Stimulated activated CD4-positive, alpha-beta T cell treated with anti-CD3 and anti-CD28 coated beads, Interleukin-4, amount 100 ng/mL, for 48 hours (primary cell): ENCODE measurements at places on chromosomes 2 and 18.

DNA sequence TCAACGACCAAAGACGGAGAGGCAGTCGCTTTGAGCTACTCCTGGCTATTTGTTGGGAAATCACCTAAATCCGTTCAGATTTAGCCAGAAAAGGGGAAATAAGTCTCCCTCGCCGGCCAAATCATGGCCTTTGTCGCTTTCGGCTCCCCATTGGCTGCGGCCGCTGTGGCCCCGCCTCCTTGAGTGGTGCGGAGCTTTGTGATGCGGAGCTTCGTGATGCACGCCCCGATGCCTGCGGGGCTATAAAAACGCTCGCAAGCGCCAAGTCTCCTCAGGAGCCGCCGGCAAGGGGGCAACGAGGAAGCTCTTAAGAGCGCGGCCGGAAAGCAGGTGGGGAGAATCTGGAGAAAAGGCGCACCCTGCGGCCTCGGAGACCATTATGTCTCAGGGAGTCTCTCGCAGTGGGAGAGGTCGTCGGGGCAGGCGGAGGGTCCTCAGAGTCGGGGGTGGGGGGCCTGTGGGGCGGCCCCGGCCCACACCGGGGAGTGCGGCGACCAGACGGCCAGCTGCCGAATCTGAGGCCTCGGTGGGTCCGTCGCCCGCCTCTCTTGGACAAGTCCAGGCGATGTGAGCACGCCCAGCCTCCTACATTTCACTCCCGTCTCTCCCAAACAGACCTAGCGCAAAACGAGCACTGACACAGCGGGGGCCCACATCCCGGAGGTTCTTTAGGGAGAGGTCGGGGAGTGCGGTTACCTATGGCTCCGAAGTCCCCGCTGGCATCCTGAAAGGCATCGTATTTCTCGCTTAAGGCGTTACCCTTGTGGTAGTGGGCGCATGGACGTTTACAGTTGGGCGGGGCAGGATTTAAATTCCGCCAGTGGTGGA lies at the start of gene CABYR:
Gene CABYR, plus strand, starts transcription at position 274 of the 828 bp plus-strand sequence. CDS start 4,053 bp downstream, outside the sequence.
- DNase-seq = peak; percentile 67

DNA sequence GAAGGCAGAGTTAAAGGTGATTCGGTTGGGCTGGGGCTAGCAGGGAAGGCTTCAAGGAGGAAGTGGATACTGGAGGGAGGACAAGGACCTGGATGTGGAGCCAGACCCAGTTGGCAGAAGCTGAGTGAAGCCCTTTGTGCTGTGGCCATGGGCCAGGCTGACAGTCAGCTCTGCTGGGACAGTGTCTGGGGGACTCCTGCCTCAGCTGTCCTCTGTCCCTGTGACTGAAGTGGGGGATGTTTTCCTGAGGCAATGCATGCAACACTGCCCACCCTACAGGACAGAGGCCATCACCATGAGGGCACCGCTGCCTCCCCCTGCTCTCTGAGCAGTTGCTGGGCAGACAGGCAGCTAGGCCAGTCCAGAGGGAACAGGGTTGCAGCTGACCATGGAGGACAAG lies 40.0 kb downstream of the ST8SIA5 start:
- no peak for DNase-seq

DNA sequence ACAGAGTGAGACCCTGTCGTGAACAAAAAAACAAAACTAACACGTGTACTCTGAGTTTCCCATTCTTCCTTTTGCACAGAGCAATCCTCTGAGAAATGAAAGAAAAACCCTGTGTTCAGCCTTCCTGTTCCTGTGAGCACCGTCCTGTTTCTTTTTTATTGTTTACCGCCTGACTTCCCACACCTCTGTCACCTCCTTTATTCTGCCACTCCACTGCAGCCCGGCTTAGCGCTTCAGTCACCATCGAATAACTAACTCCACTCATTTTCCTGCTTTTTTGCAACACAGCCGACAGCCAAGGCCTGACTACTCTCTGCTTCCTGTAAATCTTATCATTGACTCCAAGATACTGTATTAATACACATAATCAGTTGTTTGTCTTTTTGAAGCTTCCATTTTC lies 40.9 kb downstream of the TGOLN2 start:
- no peak for DNase-seq

- no peak for DNase-seq
Measured at GRCh38 chr2:241298673-241299072, 16.8 kb downstream of the HDLBP start.

GRCh38 chr18:55323051-55323994 lies 264.7 kb downstream of the TCF4 start:
- no peak for DNase-seq

GRCh38 chr2:108884619-108885018 lies 98.0 kb downstream of the CCDC138 start:
- no peak for DNase-seq
